Stimulated activated effector memory CD8-positive, alpha-beta T cell treated with anti-CD3 and anti-CD28 coated beads, Interleukin-12 subunit alpha, Interleukin-12 subunit beta, amount 100 ng/mL, for 72 hours (primary cell): ENCODE measurements at places on chromosomes 5 and 9.

- no peak for DNase-seq
Observed at GRCh38 chr5:14373685-14374084, 207.9 kb upstream of the OTULINL start.

DNA sequence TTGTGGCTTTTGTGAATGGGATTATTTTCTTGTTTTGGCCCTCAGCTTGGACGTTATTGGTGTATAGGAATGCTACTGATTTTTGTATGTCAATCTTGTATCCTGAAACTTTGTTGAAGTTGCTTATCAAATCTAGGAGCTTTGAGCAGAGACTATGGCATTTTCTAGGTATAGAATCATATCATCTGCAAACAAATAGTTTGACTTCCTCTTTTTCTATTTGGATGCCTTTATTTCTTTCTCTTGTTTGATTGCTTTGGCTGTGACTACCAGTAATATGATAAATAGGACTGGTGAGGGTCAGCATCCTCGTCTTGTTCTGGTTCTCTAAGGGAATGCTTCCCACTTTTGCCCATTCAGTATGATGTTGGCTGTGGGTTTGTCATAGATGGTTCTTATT lies 24.7 kb downstream of the ITGA2 start:
- no peak for DNase-seq

DNA sequence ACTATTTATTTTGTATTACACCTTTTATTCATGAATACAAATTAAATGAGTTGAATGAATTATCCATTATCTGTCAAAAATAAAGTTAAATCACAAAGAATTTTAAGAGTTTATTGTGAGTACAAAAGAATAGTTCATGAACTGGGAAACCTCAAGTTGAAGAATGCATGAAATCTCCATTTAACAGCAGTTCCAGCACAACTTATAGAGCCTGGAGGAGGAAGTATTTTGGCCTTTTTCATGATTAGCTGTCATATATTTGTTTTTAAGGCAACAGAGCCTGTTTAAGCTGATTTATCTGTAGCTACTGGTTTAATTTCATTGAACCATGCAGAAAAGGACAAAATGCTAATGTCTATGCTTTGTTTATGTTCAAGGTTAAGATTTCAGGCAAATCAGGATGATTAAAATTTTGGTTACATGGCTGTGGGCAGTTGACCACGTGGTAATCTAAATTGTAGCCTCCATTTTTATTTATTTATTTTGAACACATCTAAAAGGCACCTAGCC lies 12.2 kb downstream of the SPINK1 start:
- DNase-seq: no peak

GRCh38 chr5:170306381-170306831 lies 8.8 kb upstream of the LCP2 start:
- no peak for DNase-seq

DNA sequence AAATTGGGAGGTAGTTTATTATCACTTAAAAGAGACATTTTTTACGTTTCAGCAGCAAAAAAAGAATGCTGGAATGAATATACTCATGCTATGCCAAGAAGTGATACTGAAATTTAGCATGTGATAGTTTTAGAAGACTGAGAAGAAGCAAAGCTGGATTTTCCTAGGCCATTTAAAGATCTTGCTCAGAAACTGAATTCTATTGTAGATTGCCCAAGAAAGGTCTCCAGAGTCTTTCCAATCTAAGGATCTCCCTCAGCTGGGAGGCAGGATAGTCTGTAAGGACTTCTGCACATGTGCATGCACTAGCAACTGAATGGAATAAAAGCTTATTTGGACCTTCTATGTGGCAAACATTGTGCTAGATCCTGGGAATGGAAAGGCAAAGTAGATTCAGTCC lies 334.5 kb downstream of the DTWD2 start:
- DNase-seq: no peak

GRCh38 chr9:21993893-21994555 lies at the start of gene CDKN2A:
Gene CDKN2A (minus strand): TSS chr9:21994392.
- peak; percentile 83 for DNase-seq

- DNase-seq: no peak
Observed at GRCh38 chr5:61450493-61451279, 118.6 kb downstream of the ZSWIM6 start.

DNA sequence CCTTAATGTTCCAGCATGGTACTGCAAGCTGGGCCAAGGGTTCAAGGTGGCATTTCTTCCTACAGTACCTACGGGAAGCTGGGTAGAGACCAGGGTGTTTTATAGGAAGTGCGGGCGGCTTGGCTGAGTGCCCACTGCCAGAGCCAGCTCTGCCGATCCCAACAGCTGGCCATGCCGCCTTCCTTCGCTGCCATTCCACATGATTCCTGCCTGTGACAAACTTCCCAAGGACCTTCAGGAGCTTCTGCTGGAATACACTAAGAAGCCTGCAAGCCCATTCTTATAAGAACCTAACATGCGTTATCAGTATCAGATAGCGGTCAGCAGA lies 22.0 kb downstream of the MYO10 start:
- DNase-seq: no peak

- no peak for DNase-seq
Observed at GRCh38 chr9:126521089-126521488, 92.6 kb upstream of the LMX1B start.

DNA sequence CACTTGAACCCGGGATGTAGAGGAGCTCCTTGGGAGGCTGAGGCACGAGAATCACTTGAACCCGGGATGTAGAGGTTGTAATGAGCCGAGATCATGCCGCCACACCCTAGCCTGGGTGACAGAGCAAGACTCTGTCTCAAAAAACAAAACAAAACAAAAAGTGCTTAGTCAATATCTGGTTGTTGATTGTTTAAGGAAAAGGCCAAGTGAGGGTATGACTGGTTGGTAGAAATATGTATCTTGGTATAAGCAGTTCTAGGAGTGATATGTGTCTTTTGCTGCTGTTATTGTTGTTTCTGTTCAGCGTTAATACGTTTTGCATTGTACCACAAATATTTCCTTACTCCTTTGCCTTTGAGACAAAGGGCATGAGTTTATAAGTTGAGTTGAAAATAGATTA lies 210.7 kb upstream of the DMRT1 start:
- DNase-seq: no peak

- DNase-seq: no peak
Observed at GRCh38 chr9:130207241-130207992, 35.2 kb downstream of the NCS1 start.

GRCh38 chr5:71907001-71907588 lies 188.0 kb downstream of the CARTPT start:
- DNase-seq: no peak

DNA sequence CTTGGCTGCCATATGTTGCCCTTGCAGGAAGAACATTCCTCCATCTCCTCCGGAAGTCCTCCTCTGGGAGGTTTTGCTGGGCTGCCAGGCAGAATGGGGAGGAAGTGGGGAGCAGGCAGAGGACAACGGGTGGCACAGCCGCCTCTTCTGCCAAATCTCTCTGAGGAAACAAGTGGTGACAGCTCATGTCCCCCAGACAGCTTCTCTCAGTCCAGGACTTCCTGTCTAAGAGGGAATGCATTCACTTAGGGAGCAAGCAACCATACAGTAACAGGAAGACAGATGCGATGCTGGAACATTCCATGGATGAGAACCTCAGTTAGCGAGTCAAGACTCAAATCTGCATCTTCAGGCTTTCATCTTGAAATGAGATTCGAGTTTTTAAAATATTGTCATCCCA lies 701.0 kb downstream of the SEMA5A start:
- DNase-seq: no peak

GRCh38 chr9:105332471-105332870 lies 88.0 kb downstream of the SLC44A1 start:
- no peak for DNase-seq

GRCh38 chr5:102678267-102679058 lies 76.6 kb upstream of the PAM start:
- no peak for DNase-seq

DNA sequence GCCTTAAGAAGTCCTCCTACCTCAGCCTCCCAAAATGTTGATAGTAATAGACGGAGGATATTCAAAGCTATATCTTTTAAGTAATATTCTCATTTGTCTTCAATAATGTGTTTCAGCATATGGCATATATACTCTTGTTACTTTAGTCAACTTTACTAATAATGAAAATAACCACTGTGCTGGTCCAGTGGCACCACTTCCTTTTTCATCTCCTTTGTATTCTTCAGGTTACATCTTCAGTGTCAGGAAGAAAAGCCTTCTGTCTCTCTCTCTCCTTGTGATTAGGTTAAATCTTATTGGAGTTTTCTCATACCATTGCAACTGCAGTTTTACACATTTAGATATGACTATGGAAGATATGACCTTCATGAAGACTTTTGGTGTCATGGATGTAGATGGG lies 31.3 kb downstream of the PARP8 start:
- no peak for DNase-seq

DNA sequence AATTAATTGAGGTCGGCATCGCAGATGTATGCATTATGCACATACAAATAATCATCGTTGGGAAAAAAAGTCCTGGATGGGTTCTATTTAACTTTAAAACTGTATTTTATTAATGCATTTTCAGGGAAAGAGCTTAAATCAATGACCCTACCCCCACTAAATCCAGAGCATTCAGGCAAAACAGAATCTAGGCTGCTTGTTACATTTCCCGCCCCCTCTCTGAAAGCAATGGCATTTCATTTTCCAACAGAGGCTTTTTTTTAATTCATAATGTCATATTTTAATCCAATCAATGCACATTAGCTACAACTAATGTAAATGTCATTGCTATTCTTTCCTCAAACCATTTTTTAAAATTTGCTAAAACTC lies 117.4 kb upstream of the GRIA1 start:
- no peak for DNase-seq

- no peak for DNase-seq
Observed at GRCh38 chr9:105880517-105880916, 186.2 kb downstream of the TMEM38B start.

GRCh38 chr5:76144513-76145274 lies 61.5 kb downstream of the SV2C start:
- no peak for DNase-seq

- no peak for DNase-seq
Observed at GRCh38 chr5:157175071-157175612, 5.5 kb upstream of the ITK start.

GRCh38 chr9:14218253-14218652 lies 95.7 kb downstream of the NFIB start:
- no peak for DNase-seq

DNA sequence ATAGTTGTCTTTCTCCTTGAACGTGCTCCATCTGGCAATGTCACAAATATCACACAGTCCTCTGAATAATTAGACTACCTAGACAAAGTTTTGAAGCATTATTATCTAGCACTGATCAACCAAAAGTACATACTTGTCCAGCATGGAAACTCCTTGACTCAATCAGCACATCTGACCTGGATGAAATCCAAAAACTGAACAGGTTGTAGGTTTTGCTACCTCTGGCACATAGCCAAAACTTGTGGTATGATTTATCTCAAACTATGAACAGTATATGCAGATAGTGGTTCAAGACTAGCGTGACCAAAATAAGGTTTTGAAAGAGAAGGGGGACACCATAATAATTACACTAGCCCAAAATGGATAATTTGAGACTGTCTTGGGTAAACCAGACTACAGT lies 158.1 kb downstream of the ARRDC3 start:
- no peak for DNase-seq

DNA sequence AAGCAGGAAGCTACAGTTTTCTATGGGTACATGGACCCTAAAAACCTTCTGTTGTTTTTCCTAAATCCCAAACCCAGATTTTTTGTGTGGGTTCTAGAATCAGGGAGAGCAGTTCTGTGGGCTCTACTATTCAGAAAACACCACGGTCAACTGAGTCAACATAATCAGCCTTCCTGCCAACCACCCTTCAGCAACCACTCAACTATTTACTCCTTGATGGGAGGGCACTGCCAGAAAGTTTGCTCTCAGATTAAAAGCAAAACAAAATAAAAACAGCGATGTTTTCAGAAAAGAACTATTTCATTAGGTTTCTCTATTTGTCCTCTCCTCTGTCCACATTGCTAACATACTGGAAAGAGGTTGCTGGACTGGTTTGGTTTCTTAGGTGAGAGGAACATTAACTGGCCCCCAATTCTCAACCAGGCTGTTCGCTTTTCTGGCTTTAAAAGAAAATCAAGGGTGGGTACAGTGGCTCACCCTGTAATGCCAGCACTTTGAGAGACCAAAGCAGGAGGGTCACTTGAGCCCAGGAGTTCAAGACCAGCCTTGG lies 72.3 kb downstream of the GCNT1 start:
- no peak for DNase-seq

- DNase-seq: no peak
Observed at GRCh38 chr9:124001866-124002525, 9.6 kb upstream of the LHX2 start.
